HepG2 (cell line): ENCODE measurements at places on chromosomes 1 and 21. TPM values are rescaled to one million over a fixed set of nuclear protein-coding genes. Genes with fewer than 3 reads are reported as not detected.

DNA sequence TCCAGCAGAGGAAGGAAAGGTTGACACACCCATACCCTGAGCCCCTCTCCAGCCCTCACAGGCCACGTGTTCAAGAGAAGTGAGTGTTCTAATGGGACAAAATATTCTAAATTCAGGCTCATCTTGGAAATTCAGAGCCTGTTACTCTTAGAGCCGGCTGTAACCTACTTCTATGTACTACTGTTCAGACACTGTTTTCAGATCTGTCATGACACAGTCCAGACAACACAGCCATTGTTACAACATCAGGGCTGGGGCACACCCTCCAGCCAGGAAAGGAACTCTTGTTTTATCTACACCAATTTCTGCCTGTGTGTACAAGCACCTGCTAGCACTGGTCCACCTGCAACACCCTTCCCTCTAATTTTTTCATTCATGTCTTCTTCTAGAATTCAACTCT is 145.4 kb upstream of the C8B start:
- no peaks in the 10 kb centered on the region for H3K36me3 ChIP-seq
- DNase-seq, result no peak
- no peaks in the 10 kb centered on the region; the same call in 2 of the 3 replicates for H3K27me3 ChIP-seq
- H3K4me3 ChIP-seq, result no peak overlapping the region
- H3K27ac ChIP-seq, result no peak overlapping the region

GRCh38 chr1:150809651-150810050 is 1.6 kb upstream of the CTSK start:
- peaks cover 9% of the 10 kb centered on the region for H3K36me3 ChIP-seq
- H3K4me3 ChIP-seq, result no peak overlapping the region
- no peak for DNase-seq
- peaks cover 14% of the 10 kb centered on the region for H3K4me1 ChIP-seq
- H3K27me3 ChIP-seq, result no peaks in the 10 kb centered on the region

GRCh38 chr1:19582318-19582717 is 61.8 kb upstream of the NBL1 start:
- H3K4me1 ChIP-seq, result peaks cover 18% of the 10 kb centered on the region
- no peaks in the 10 kb centered on the region for H3K36me3 ChIP-seq
- no peaks in the 10 kb centered on the region for H3K27me3 ChIP-seq
- H3K4me3 ChIP-seq, result no peak overlapping the region
- no peak overlapping the region for H3K27ac ChIP-seq
- no peak for DNase-seq

DNA sequence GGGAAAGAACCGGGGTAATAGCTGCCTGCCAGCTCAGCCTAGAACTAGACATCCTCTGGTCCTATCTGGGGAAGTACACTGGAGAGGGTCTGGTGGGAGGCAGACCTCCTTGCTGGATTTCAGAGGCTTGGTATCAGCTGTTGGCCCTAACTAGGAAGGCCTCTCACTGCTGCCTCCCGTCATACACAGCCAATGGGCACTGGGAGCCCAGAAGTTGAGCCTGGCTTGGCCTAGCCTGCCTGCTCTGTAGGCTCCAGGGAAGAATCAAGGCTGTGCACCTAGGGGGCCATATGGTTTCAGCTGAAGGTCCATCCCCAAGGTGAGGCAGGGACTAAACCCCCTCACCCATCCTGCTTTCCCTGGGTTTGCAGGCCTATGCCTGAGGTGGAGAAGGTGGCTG is 4.3 kb upstream of the MUTYH start:
- peaks cover 15% of the 10 kb centered on the region for H3K36me3 ChIP-seq
- H3K4me3 ChIP-seq, result no peak overlapping the region
- DNase-seq, result no peak
- no peaks in the 10 kb centered on the region; the same call in 2 of the 3 replicates for H3K27me3 ChIP-seq

The HSPG2 gene
- total RNA-seq, result 5.6 and 9.1 TPM in 2 replicates
